Effector CD8-positive, alpha-beta T cell (primary cell): ENCODE measurements at places on chromosomes 2 and 18.

DNA sequence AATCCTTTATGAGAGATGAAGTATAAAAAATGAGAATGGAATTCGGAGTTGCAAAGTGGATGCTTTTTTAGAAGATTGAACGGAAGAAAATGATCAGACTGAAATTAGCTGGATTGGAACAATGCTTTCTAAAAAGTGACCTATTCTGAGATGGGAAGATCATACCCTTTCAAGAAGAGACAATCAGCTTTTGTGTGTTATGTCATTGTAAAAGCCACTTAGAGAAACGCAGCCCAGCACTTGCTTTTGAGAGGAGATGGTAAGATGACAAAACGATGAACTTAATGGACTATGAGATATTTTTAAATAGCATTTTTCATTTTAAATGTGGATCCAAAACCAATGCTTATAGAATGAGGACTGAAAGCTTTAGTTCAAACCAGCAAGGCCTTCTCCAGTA lies 871.4 kb upstream of the KLHL29 start:
- DNase-seq = no peak

- DNase-seq = no peak
Observed at GRCh38 chr2:234169674-234170073, 119.2 kb downstream of the SPP2 start.

- no peak for DNase-seq
Observed at GRCh38 chr18:9095297-9096006, 7.0 kb upstream of the NDUFV2 start.

DNA sequence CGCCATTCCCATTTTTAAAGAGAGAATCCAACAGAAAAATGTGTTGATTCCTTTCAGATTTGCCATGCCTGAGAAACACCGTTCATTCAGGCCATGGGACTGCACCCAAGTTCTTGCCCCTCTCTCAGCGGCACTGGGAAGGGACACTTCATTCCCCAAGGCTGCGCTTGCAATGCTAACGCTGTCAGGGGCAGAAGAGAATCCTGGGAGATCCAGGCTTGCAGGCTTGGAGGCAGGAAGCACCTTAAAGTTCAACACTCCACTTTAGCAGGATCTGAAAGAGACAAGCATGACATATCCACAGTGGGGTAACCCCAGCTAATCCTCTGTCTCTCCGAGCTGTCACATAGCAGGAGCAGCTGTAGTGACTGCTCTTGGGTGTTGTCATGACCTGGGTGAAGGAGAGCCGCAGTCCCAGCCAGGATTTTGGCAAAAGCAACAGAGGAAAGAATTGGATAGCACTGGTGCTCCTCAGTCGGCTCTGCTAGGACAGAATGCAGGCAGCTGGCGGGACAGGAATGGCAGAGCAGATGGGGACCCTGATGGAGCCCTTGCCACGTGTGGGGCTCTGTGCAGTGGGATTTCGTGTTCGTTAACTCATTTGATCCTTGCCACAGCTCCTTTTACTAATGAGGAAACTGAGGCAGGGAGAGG lies 22.0 kb upstream of the ODC1 start:
- no peak for DNase-seq

DNA sequence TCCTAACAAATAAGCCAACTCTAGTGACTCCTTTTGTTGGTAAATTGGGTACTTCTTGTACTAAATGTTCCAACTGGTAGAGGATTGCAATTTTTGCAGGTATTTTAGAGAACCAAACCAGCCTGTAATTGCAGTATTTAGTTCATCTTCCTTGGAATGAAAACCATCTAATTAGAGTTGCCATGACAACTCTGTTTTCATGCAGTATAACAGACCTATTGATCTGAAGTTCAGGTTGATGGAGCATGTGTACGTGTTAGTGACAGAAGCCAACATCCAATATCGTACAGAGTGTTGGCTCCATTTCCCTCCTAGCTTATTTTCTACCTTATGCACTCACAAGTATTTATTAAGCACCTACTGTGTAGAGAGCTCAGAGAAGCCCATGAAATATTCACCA lies 176.3 kb upstream of the FOSL2 start:
- no peak for DNase-seq
